Activated CD4-positive, CD25-positive, alpha-beta regulatory T cell treated with anti-CD3 and anti-CD28 coated beads, Interleukin-2, amount 50 U/mL, for 16 hours (primary cell): ENCODE measurements at places on chromosomes 11 and 22.

DNA sequence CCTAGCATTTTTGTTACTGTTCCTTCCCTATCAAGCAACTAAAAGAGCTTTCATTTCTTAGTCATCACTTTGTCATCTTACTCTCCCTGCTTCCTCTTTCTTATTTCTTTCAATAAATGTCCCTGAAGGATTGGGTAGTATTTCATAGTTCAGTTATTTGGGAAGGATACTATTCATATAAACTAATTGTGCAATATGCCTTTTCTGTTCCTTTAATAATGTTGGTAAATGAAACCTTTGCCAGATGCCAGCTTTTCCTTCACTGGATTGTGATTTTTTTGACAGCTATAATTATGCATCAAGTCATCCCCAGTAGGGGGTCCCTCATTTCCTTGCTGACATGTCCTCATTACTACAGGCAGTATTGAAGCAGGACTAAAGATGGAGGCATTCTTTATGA is 101.7 kb downstream of the ATM start:
- no peak for DNase-seq

- no peak for DNase-seq
Measured at GRCh38 chr11:749731-750130, 2.5 kb downstream of the TALDO1 start.

- DNase-seq = no peak
Measured at GRCh38 chr22:46465793-46466192, 71.6 kb downstream of the CELSR1 start.

DNA sequence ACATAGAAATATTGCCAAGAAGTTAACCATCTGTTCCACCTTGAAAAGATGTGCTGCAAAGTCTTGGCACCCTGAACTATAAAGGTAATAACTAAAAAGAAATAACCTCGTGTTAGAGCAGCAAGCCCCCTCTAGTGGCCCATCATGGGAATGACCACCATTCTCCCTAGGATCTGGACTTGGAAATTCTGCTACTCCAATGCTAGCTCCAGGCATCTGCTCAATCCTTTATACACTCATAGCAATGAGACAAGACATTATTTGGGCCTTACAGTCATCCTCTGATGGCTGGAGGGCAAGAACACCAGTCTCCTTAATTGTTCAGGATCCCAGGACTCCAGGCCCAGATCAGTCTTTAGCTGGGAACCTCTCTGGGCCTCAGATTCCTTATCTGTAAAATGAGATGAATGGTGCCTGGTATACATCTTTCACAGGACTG is 76.0 kb downstream of the CWC15 start:
- no peak for DNase-seq

DNA sequence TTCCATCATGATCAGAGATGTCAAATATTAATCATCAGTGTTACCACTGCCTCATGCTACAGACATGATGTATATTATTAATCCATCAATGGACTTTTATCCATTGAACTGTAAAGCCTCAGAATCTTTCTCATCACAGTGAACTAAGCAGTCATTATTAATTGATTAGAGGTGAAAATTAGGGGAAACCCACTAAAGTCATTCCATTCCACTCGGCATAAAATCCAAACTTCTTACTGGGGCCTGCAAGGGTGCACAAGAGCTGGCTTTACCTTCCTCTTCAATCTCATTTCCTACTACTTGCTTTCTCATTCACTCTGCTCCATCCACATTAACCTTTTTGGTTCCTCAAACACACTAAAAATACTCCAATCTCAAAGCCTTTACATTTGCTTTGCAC is 7.9 kb upstream of the CD44 start:
- DNase-seq = no peak

DNA sequence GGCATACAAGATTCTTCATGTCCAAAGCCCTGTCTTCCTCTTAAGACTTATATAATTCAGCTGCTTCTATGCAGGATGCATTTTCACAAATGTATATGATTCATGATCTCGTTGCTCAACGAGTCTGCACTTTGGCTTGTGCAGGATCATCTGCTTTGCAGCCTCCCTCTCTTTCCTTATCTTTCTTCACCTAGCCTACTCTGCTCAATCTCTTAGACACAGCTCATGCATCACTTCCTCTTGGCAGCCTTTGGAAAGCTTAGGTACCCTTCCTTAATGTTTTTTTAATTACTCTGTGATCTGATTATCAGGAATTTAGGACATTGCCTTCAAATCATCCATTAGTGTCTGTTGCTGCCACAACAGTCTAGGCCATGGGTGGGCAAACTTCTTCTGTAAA is 673.8 kb downstream of the NELL1 start:
- DNase-seq = no peak

GRCh38 chr11:112523031-112523430 is 262.4 kb upstream of the PLET1 start:
- DNase-seq = no peak

GRCh38 chr11:71265559-71266092 is 13.2 kb upstream of the SHANK2 start:
- DNase-seq = no peak
